ENCODE measurements at places on chromosomes 6 and 20.
A peak's percentile ranks its signal among the peaks of the same experiment; 100 is the strongest.

DNA sequence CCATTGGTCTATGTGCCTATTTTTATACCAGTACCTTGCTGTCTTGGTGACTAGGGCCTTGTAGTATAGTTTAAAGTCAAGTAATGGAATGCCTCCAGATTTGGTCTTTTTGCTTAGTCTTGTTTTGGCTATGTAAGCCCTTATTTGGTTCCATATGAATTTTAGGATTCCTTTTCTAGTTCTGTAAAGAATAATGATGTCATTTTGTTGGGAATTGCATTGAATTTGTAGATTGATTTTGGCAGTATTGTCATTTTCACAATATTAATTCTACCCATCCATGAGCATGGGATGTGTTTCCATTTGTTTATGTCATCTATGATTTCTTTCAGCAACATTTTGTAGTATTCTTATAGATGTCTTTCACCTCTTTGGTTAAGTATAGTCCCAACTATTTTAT, 96.4 kb upstream of the PAK5 start:
- DNase-seq: no peak

- no peak for DNase-seq
Observed at GRCh38 chr6:5667737-5668136, 339.0 kb downstream of the NRN1 start.

DNA sequence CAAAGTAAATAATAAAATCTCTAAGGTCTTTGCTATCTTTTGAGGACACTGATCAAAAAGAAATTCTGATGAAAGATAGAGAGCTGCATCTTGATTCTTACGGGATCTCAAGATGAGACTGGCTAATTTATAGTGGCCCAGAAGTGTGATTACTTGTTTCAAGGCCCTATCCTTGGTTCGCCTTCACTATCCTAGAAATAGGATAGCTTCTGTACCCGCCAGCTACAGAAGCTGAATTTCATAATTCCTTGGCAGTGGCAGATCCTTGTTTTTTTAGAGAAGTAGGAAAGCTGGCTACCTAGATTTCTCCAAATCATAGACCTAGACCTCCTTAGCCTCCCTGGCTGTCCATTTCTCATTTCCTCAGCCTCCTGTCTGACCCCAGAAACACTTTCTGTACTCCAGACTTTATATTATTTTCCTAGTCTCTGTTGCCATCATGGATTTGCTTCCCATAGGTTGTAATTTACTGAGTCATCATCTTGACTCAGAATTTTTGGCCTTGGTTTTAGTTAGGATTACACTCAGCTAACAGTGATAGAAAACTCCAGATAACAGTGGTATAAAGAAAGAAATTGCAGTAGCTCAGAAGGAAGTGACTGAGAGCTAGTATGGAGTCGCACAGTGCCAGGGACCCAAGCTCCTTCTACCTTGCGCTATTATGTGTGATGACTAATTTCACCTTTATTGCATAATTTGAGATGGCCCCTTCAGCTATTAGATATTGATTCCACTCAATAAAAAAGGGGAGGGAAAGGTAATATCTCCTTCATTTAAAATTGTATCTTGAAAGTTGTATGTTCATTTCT, 27.7 kb downstream of the PHF3 start:
- DNase-seq: no peak

DNA sequence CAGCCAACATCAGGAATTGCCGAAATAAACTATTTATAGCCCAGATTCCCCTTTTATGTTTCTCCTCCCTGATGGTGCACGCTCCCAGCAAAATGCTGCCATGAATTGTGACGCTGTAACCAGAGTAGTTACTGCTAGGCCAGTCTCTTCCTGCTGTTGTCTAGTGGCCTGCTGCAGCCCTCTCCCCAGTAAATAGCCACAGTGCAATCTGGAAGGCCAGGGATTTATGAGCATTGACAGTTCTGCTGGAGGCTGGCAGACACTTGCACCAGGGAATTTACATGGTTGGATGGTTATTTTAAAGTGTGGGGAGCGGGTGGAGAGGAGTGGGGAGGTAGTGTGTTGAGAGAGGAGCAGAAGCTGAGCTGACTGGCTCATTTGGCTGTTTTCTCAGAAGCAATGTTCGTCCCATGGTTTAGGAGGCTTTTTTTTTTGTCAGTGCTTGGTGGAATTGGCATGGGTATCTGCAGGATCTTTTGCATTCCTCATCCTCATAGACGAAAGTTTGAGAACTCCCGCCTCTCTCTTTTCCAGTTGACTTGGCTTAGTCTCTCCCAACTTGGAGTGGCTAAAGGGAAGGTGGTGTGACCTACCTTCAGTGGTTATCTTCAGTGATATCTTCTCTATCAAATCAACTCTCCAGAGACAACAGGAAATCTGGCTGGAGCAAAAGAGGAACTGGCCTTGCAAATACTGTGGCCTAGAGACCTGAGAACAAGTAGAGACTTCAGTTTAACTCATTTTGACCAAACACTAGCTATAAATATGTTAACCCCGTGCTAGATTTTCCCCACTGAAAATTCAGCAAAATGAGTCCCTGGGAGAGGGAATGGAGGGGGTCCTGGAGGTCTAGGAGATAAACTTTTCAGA, 99.3 kb upstream of the VSTM2L start:
- no peak for DNase-seq

DNA sequence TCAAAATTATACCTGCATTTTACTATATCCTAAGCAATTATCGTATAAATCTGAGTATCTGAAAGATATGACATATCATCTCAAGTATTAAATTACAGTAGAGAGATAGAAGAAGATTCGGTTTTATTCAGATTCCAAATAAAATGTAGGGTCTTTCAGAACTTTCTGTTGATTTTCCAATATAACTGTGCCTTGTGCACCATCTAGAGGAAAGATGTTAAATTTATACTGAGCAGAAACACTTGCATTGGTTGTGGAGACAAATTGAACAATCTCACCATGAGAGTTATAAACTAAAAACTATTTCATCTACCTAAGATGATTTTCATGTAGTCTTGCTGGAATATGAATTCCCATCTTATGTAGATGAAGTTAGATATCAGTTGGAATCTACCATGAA, 26.8 kb upstream of the HSF2 start:
- DNase-seq: no peak

- DNase-seq: no peak
Observed at GRCh38 chr20:5074232-5074674, 45.5 kb downstream of the PCNA start.

DNA sequence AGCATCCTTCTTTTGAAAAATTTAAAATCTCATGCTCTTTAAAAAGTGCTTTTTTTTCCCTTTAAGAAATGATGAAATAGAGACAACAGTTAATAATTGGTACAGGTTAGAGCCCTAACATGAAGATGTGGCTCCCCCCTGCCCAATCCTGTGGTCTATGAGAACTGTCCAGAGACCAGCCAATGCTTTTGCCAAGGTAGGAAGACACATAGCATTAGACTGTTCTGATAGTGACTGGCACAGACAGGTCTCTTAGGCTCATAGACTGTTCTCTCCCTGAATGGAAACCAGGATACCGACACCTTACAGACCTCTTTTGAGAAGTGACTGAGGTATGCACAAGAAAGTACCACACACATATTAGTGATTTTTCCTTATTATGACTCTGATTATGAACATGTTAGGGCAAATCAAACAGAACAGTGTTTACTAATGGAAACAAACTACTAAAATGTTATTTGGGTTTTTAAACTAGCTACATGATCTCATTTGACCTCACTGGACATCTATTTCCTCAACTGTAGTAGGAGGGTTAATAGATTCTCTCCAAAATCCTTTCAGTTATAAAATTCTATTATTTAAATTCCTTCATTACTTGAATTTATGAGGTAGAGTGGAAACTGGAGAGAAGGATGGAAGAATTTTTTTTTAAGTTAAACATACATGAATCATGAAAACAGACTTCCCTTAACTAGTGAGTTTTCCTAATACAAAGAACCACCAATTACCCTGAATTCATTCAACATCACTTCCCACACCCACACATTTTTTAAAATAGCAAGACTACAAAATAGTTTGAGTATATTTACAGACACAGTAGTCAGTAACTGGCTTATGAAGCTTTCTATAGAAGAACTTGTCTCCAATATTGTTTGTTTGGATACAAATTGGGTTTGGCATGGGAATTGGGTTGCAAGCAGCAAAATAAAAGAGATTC, 120.4 kb downstream of the OGFRL1 start:
- DNase-seq: no peak

- DNase-seq: no peak
Observed at GRCh38 chr6:138467901-138468300, 31.4 kb downstream of the NHSL1 start.

- no peak for DNase-seq
Observed at GRCh38 chr6:130206479-130206878, 16.3 kb downstream of the SAMD3 start.

DNA sequence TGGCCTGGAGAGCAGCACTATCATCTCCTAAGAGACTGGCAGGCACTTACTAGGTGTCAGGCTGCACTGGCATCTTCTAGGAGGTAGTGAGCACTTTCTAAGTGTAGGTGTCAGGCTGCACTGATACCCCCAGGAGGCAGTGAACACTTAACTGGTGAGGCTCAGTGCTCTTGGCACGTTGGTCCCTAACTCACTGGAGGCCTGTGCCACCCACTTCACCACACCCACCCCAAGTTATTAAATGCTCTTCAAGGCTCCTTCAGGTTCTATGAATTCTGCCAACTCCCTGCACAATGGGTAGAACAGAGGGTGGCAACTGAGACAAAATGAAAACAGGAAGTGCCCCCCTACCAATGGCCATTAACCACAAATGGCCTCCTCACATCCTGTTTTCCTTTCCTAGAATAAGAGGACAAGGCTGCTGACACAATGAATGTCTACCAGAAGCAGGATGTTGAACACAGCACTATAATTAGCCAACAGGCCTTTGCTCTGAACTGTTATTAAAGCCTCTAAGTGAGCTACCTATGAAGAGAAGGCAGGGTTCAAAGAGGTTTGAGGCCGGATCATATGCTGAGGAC, 29.4 kb downstream of the NCOA5 start:
- DNase-seq: no peak

DNA sequence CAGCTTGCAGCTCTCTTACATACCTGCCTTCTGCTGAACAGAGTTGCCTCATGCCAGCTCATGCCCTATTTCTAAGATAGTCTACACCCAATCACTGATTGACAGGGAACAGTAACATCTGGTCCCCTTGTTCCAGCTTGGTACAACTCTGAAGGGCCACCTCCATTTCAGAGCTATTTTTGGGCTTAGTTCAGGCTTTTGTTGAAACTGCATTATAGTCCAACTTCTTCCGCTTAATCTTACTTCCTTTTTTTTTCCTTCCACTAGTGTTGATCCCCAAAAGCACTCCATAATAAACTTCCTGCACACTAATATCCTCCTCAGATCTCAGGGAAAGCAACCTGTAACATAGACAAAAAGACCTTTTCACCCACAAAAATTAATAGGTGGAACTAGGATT, 65.7 kb upstream of the TNFRSF21 start:
- no peak for DNase-seq

- no peak for DNase-seq
Observed at GRCh38 chr6:38495518-38495917, 144.2 kb downstream of the BTBD9 start.

GRCh38 chr6:48714699-48715098, 603.7 kb upstream of the PTCHD4 start:
- no peak for DNase-seq

DNA sequence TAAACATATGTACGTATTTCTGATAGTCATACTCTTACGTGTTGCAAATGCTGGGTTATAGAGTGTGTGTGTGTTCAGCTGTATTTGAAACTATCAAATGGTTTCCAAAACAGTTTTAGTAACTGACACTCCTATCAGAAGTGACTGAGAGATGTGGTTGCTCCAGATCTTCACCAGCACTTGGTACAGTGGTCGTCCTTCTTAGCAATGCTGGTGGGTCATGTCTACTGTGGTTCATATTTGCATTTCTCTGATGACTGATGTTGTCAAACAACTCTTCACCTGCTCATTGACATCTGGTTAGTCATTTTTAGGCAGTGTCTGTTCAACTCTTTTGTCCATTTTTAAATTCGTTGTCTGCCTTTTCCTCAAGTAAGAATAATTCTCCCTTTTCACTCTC, 259.3 kb downstream of the KIF16B start:
- DNase-seq: no peak

- peak; percentile 68 for DNase-seq
Observed at GRCh38 chr6:13711324-13711732, 307 bp downstream of the RANBP9 start.

GRCh38 chr6:24910331-24910960, 25.3 kb downstream of the RIPOR2 start:
- no peak for DNase-seq

DNA sequence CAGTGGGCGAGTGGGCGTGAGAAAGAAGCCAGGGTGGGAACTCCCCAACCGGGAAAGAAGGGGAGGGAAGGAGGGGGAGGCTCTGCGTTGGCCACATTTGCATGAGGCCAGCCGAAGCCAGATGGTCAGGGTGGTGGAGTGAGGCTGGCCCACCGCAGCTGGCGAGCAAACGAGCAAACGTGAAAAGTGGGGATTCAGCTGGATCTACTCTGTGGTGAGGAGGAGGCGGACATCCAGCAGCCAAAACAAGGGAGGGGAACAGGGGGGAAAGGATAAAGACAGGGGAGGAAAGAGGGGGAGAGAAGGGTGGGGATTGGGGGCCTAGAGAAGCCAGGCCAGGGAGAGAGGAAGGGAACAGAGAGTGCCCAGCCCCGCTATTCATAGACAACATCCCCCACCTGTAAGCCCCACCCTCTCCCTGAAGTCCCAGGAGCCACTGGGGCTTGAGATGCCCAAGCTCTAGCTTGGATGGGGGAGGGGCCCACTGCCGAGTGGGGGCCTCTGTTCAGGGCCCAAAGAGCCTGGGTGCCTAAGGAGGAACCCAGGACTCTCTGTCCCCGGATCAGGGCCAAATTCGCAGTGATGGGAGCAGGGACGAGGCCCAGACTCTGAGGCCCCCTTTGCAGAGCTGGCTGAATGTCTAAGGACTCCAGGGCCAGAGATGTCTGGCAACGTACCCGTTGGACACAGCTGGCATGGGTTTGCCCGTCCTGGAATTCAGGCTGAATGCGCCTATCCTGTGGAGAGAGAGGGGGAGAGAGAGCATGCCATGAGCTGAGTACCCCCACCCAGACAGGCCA, 45.1 kb downstream of the CPNE5 start:
- no peak for DNase-seq

DNA sequence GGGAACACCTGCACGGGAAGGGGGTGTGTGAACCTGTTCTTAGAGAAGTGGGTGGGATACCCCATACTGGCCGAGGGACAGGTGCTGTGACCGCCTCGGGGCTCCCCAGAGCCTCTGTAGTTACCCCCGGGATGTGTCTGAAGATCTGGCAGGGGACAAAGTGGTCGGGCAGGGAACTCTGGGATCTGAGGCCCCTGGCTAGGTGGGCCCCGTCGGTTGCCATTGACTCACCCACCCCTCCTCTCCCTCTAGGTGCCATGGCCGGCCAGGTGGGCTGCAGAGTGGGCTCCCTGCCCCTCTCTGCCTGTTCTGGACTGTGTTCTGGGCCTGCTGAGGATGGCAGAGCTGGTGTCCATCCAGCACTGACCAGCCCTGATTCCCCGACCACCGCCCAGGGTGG, 4.3 kb downstream of the BIRC7 start:
- DNase-seq: no peak
